Activated T-helper 2 cell treated with anti-CD3 and anti-CD28 coated beads, Interferon-gamma antibody, Interleukin-2, Interleukin-4, amounts not matched to agents 10 μg/mL and 5 μg/mL and 100 μg/mL, durations not matched to agents 14 hours and 24 hours and 36 hours (primary cell): ENCODE measurements at places on chromosomes 3 and 15.

GRCh38 chr3:29249829-29250345 is 31.0 kb upstream of the RBMS3 start:
- DNase-seq: no peak

GRCh38 chr15:99506399-99506798 is 59.4 kb upstream of the MEF2A start:
- no peak for DNase-seq

GRCh38 chr3:120678331-120678947 is 3.6 kb downstream of the HGD start:
- no peak for DNase-seq

GRCh38 chr15:40379853-40380252 is 2.7 kb upstream of the KNSTRN start:
- DNase-seq: no peak

DNA sequence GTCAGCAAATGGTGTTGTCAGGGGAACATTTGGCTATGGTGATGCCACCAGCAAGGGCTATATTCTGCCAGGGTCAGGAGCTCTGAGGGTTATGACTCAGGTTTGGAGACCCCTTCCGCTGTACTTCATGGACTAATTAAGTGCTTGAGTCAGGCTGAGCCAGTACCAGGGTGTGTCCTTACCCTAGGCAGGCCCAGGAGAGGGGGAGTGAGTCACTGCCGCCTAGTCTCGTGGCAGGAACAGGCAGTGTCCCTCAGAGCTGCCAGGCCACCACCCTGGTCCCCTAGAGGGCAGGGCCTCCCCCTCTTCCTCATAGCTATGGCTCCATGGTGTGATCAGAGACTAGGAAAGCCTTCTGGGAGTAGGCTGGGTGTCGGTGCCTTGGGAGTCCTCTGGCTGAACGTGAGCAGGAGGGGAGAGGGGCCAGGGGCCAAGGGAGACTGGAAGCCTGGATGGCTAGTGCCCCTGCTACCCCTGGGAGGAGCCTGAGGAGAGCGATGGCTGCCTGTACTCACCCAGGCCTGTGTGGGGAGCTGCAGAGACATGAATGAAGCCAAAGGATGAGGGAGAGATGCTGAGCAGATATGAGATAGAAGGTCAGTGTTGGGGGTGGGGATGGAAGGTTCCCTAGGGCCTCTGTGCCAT is 10.6 kb downstream of the MAPKAPK3 start:
- no peak for DNase-seq

DNA sequence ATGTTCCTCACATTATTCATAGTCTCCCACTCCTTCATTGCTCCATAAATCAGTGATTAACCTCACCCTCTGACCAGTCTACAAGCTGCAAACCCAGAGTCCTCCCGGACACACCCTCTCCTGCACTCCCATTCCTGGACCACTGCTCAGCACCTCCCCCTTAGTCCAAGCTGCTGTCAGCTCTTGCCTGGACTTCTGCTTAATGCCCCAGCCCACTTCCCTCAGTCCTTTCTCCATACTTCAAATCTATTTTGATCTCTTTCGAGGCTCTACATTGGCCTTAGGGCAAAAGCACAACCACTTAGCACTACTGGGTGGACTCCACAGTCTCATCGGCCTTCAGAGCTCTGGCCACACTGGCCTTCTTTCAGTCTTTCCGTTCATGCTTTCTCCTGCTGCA is 79.4 kb upstream of the FAM98B start:
- DNase-seq: no peak

DNA sequence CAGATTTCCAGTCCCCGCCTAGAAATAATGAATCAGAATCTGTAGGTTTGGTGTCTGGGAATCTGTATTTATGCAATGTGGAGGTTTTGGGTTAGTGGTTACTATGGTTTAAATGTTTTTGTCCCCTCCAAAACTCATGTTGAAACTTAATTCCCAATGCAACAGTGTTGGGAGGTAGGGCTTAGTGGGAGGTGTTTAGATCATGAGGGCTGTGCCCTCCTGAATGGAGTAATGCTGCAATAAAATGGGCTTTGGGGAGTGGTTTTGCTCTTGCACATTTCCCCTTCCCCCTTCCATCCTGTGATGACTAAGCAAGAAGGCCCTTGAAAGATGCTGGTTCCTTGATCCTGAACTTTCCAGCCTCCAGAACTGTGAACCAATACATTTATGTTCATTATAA is 9.2 kb upstream of the RFC4 start:
- no peak for DNase-seq

GRCh38 chr15:88242586-88243555 is 13.7 kb downstream of the NTRK3 start:
- DNase-seq: no peak

DNA sequence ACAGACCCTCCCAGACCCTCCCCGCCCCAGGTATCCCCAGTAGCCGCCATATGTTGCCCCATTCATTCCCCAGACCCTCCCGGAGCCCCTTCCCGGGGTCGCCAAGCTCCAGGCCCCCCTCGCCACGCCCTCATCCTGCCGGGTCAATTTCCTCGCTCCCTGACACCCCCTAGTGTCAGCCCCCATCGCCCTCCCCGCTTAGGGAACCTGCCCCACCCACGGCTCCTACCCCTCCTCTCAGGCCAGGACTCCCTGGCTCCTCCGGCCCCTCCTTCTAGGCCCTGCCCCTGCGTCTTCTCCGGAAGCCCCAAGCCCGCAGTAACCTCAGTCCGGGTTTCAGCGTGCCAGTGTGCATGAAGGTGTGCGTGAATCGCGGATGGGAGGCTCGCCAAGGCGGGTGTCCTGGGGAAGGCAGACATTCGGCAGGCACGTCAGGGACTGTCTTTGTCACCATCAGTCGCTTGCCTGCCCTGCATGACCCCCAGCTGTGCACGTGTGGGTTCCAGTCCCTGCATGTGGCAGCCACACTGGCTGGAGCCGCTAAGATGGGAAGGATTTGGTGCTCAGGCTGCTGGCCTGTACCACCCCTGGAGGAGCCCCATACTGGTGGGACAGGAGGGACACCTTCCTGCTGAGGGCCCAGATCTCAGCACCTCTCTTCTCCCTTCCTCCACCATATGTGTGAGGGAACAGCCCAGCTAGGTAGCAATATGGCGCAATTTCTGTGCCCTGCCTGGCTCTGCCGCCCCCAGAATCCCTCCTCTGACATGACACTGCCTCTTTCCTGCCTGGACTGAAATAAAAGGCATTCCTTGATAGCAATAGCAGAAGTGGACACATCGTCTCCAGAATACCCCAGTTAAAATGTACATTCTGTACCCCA is 693 bp downstream of the DISP2 start:
- DNase-seq: peak; percentile 27

DNA sequence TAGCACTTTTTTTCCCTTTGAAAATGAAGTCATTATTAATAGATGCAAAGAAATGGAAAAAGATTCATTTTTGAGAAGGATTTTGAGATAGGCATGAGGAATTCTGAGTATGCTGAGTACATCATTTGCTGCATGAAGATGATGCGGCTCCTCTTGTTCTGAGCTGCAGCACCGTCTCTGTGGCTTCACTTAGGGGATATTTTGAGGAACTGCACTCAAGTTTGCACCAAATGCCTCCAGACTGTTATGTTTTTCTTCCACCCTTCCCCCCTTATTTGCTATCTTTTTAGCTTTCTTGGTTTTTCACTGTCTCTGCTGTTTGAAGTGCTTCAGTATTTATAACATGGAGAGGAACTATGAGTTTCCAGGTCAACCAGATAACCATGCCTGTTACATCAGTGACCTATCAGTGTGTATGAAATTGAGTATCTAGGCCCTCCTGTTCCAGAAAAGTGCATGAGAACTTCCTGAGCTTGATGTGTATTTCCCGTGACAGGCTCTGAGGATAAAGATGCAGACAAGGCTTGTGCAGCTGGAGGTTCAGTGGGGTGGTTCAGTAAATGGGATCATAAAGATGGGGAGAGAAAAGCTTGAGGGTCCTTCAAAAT is 128.7 kb downstream of the PDCD6IP start:
- no peak for DNase-seq

DNA sequence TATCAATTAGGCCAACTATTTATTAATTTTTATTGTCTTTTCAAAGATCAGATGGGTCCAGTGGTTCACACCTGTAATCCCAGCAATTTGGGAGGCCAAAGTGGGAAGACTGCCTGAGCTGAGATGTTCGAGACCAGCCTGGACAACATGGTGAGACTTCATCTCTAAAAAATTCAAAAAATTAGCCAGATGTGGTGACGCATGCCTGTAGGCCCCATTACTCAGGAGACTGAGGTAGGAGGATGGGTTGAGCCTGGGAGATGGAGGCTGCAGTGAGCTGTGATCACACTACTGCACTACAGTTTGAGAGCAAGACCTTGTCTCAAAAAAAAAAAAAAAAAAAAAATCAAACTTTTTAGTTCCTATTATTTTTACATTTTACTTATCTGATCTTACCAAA is 8.2 kb downstream of the AP3S2 start:
- no peak for DNase-seq

GRCh38 chr3:128036119-128036518 is 16.1 kb upstream of the SEC61A1 start:
- no peak for DNase-seq

DNA sequence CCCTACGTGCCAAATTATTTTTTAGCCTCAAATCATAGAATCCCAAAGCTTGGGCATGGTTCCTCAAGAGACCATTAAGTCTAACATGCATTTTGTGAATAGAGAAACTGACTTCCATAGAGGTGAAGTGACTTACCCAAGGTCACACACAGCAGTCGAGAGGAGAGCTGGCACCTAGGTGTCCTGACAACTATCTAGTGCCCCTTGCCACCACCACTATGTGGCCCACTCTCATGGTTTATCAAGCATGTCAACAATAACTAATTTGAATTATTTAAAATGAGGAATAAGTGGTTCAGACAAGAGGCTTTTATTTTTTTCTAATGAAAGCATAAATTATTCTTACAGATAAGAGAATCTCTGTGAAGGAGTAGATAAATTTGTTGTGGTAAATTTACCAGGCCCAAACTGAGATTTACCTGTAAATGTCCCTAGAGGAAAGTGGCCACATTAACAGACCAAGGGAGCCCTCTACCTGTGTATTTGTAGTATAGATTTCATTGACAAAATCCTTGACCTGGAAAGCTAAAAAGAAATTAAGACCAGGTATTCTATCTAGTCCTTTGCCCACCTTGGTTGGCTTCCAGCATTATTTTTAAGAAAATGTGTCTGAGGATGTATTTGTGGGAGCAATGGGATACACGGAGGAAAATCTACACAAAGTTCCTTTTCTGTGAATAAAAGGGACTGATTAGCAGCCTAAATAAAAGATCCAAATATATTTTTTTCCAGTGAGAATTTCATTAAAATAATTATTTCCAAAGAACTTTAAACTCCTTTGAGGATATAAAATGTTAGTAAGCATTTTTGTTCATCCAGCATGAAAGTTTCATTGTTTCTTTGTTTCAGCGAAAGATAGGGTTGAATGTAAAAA is 49.1 kb downstream of the IQCH start:
- DNase-seq: no peak

- no peak for DNase-seq
Measured at GRCh38 chr3:27971600-27971999, 249.5 kb upstream of the EOMES start.

DNA sequence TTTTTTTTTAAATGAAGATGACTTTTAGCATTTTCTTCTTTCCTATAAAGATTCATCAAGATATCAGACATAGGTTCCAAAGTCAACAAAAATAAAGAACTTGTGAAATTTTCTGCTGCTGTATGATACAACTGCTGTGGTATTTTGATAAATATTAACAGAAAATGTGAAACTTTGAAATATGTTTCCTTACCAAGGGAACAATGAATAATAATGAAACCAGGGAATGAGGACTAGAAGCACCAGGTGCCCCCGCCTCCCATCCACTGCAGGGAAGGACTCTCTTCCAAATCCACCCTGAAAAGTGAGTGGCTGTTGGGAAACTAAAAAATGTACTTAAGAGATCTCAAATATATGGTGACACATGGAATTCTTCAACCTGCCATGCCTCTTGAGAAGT is 198.4 kb downstream of the FHIT start:
- DNase-seq: no peak

DNA sequence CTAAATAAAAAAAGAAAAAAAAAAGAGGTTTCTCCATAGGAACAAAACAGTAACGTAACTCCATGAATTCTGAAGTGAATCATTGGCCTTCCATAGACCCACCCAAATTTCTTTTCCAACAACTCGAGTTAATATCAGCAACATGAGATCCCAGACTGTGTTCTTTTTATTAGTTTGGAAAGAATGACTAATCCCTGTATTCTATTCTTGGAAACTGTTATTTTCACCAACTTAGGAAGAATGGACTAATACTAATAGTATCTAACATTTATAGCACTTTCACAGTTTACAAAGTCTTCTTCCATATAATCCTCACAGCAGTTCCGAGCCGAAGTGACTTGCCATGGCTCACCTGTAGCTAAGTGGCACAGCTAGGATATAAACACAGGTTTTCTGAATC is 72.7 kb upstream of the SLC4A7 start:
- DNase-seq: no peak

GRCh38 chr15:98874773-98875172 is 132.8 kb downstream of the PGPEP1L start:
- DNase-seq: no peak

GRCh38 chr15:66836231-66837030 is 134.4 kb downstream of the SMAD6 start:
- no peak for DNase-seq

DNA sequence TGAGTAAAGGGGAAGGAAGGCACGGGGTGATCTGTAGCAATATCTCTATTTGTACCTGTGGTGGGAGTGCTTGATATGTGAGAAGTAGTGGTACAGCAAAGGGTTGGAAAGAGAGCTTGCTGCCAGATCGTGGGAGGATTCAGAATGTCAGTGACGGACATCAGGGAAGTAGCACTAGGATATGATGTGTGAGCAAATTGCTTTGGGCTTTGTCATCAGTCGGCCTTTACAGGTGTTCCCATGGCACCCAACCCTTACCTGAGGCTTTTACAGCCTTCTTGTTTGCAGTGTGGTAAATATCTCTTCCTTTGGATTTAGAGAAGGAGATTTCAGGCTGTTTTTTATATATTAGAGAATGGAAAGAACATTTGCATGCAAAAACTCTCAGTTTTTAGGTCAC is 29.8 kb downstream of the IL1RAP start:
- DNase-seq: no peak

- no peak for DNase-seq
Measured at GRCh38 chr3:23052208-23052607, 150.9 kb upstream of the UBE2E2 start.

- DNase-seq: no peak
Measured at GRCh38 chr3:194999491-194999890, 271.5 kb downstream of the XXYLT1 start.

DNA sequence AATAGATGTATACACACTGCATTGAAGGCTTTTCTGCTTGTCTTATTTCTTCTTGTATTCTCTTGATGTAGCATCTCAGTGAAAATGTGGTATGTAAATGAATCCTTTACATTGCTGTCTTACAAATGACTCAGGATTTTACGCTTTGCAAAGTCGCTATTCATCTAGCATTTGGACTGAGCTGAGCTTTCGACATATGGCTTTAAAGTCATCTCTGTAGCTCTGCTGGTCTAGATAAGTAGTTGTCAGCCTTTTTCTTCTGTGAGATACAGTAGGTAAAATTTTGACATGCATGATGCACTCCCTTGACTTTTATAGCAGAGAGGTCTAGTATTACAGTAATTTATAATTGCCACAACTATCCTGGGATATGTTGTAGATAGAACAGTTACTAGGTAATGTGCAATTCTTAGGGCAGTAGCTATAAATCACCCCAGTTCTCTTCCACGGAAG is 16.8 kb downstream of the MEF2A start:
- DNase-seq: no peak
